ENCODE measurements at places on chromosomes 5 and 9.

DNA sequence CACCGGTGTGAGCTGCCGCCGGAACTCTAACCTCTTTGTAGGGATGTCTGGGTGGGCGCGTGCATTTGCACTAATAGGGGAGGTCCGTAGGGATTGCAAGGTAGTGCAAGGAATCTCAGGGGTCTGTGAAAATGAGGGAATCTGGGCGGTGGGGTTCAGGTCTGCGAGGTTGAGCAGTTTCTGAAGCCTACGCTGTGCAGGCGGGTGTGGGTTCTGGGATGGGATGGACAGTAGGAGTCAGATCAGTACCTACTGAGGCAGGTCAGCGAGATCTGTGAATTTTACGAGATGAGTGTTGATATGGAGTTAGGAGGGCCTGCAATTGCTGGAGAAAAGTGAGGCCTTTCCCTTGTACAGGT, 856 bp upstream of the ATOSB start:
- no peak for DNase-seq

DNA sequence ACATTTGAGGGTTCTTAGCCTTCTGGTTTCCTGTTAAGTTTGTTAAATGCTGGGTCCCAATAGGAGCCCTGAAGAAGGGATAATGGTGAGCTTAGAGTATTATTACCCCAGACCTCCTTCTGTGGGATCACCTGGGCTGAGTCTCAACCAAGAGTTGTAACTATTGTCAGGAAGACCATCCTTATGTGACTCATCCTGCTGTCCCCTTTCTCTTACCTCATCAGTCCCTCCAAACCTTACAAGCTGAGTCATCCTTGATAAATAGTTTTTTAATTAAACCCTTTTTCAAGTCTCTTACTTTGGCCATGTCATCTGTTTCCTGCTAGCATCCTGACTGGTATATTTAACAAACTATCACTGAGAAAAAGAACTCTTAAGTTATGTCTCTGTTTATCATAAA, 502.8 kb downstream of the LRRC70 start:
- no peak for DNase-seq

DNA sequence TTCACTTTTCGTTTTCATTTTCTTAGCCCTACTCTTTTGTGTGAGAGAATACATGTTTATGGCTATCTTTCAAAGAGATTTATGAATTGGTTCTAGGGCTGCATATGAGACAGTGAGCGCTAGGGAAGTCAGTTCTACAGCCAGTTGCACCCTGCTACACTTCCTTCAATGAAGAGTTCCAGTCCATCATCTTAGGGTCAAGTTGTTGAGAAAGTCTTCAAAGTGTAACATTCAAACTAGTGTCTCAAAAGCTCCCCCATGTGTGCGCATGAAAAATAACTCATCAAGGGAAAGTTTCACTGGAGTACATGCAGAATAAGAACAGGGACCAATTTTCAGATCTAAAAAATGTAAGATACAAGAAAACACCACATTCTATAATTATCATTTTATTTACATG, 317.2 kb downstream of the DEPDC1B start:
- no peak for DNase-seq

- no peak for DNase-seq
Observed at GRCh38 chr9:6355728-6356127, 27.6 kb downstream of the TPD52L3 start.

- DNase-seq: no peak
Observed at GRCh38 chr9:79799691-79800335, 228.0 kb downstream of the TLE4 start.

GRCh38 chr5:111934511-111934910, 177.5 kb upstream of the NREP start:
- no peak for DNase-seq

- no peak for DNase-seq
Observed at GRCh38 chr5:4735261-4735660, 404.9 kb upstream of the ADAMTS16 start.

GRCh38 chr5:61394078-61394704, 62.1 kb downstream of the ZSWIM6 start:
- DNase-seq: no peak

DNA sequence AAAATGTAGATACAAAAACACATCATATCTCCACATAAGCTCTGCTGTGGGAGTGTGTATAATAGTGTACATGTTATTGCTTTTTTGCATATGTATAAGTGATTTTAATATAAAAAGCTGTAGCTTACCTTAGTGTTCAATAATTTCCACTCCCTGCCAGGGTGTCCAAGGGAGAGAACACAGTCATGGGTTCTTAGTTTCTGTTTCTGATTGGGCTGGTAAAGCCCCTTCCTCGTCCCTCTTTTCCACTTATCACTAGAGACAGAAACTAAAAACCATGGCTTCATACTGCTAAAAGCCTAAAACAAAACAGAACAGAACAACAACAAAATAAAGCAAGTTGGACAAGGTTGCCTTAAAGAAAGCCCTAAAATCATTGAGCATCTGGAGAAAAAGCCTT, 74.4 kb upstream of the S1PR3 start:
- DNase-seq: no peak

DNA sequence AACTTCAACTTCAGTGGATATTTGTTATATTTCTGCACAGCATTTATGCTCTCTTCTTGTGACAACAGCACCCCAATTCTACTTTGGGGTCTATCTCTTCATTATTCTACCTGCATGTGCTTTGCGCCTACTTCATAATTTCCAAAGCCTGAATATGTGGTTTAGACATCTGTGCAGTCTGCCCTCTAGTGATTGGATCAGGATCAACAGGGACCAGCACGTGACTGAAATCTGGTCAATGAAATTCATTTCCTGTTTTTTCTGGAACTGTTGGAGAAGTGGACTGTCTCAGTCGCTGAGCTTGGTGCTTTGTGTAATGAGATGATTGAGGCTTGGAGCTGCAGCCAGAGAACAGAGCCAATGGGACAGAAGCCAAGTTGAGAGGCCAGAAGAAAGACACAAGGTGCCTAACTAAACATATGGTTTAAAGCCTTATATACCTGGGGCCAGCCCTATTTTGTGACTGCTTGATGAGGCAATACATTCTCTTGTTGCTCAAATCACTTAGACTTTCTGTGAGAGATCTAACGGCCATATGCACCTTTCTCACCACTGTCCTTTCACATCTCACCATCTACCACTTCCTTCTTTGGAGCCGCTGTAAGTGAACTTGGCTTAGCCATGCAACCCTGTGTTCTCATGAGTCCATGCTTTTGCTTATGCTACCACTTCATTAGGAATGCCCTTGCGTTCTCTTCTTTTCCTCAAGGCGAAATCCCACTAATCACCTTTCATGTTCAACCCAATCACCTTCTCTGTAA, 68.8 kb upstream of the PPP2R2B start:
- no peak for DNase-seq

DNA sequence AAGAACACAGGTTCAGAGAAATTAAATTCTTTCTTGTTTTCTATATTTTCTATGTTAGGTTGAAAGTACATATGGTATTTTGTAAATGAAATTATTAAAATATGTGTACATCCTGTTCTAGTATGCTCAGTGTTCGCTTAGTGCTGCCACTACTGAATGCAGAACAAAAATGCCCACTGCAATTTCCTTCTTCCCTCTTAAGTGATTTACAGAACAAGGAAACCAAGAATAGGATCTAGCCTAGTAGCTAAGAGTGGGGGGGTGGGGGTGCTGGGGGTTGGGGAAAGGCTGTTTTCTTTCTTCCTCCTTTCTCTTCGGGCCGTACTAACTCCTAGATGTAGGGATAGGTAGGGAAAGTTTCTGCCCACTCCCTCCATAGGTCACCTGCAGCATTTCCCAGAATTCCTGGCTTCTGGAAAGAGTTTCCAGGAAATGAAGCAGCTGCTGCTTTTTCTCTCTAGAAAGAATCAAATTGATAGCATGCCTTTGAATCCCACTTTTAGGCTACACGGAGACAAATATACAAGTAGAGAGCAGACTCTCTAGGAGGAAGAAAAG, 15.7 kb downstream of the SPATA9 start:
- DNase-seq: no peak

DNA sequence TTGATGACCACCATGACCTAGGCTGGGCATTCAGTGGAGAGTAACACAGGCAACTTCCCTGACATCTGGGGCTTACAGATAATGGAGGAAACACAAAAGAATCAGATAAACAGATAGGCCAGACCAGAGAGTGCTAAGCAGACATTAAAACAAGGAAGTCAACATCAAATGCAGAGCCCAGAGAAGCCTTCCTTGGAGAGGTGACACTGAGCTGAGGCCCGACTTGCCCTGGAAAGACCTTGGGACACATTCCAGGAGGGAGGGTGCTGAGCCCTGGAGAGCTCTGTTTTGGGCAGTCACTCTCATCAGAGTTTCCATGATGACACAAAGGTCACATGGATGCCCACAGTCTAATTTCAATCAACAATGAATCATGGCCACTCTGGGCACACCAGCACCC, 31.9 kb upstream of the C5orf58 start:
- no peak for DNase-seq

- no peak for DNase-seq
Observed at GRCh38 chr9:91062281-91062680, 260.7 kb downstream of the SYK start.

DNA sequence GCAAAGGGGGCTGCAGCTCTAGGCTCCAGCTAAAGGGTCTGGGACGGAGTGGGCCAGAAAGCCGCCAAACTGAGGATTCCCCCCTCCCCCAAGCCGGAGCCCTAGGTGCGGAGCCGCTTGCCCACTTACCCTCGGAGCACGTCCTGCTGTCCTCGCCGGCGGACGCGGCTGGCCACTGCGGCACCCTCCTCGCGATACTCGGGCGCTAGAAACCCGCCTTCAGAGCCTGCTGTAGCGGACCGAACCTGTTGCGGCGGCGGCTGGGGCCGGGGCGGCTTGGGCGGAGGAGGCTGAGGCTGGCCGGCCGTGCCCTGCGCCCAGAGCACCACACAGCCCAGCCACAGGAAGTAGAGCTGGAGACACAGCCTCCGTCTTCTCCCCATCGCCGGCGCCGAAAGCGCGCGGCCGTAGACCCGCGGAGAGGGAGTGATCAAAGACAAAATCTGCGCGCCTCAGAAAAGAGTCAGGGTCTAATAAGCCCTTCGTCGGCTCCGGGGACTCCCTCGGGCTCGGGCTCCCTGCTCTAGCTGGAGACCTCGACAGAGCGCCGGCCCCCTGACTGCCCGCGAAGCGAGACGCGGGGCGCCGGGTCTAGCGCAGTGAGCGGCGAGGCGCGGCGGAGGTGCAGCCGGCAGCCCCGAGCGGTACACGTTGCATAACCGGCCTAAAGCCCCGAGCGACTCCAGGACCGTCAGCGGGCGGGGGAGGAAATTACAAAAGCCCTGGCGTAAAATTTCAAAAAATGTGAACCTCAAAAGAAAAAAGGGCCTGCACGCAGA, 635 bp downstream of the FBN2 start:
- peak; percentile 62 for DNase-seq

- peak; percentile 5 for DNase-seq
Observed at GRCh38 chr5:27038476-27038875, at the start of gene CDH9. Gene CDH9 (minus strand): TSS chr5:27038586. CDS start chr5:26988333, 50,253 bp downstream.

DNA sequence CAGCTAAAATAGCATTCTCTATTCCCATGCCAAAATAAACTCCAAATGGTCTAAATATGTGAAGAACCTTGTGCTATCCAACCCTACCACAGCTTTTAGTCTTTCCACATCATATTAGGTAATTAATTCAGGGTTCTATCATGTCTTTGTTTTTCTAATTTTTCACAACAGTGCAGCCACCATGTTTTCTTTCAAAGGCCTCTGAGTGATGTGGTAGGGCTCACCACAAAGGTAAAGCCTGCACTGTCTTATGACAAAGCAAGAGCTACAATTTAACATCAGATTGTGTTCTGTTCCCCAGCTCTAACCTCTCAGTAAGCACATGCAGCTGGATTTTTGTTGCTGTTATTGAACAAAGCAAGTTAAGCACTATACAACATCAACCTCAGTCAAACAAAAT, 52.4 kb downstream of the MEF2C start:
- DNase-seq: no peak

Data from nephron progenitor cell (in vitro differentiated cells).